ENCODE measurements at places on chromosomes 1 and 21.

- DNase-seq: no peak
These were observed 17.3 kb downstream of the SARS1 start for GRCh38 chr1:109231066-109231465.

DNA sequence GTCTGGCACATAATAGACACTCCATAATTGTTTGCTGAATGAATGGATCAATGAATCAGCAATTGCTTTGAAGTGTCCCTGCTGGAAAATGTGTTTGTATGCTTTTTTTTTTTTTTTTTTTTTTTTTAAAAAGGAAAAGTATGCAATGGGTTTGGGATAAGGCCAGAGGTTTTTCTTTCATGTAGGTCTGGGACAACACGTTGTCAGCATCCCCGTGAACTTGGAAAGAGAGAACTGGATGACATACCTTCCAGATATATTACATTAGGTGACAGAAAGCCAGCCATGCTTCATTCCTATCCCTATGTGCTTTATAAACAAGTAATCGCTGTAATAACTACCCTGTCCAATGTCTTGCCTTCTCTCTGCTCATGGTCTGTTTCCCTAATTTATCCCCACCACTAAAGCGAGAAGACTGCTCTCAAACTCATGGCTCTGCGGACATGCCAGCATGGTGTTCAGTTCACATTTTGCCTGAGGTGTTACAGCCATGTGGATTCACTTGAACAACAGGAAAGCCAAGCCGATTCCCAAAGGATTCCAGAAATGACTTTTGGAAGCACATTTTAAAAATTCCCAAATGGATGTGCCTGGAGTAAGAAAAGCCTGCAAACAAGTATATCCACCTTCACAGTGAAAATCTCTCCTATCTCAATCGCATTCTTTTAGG is 34.8 kb upstream of the GREM2 start:
- DNase-seq: no peak

DNA sequence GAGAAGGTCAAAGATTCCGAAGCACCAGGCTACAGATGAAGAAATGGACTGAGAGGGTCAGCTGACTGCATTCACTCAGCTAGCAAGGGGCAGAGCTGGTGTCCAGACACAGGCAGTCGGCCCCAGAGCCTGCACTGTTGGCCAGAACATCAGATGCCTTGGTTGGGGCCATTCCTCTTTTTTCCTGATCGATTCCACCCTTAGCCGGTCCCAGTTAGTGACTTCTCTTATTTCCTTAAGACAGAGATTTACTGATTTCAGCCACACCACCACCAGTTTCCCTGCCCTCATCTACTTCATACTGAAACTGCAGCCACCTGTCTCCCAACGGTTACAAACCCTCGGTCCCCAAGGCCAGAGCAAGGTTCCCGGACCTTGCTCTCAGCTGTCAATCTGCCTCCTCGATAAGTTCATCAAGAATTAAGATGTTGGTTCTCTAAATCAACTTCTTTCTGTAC is 11.5 kb downstream of the CD58 start:
- DNase-seq: no peak

GRCh38 chr1:196438329-196438728 is 169.9 kb downstream of the KCNT2 start:
- DNase-seq: no peak

DNA sequence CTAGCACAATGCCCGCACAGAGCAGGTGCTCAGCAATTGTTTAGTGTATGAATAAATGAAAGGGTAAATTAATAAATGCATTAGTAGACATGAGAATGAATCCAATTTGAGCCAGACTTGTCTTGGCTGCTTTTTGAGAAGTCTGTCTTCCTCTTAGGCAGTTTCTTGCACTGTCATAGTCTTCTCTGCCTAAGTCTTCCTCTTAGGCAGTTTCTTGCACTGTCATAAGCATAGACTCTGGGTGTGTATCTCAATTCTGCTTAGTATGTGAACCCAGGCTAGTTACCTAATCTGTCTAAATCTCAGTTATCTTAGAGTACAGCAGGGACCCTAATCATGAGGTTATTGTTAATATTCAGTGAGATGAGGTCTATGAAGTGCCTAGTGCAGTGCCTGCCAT is 27.2 kb downstream of the NHLH2 start:
- DNase-seq: no peak

DNA sequence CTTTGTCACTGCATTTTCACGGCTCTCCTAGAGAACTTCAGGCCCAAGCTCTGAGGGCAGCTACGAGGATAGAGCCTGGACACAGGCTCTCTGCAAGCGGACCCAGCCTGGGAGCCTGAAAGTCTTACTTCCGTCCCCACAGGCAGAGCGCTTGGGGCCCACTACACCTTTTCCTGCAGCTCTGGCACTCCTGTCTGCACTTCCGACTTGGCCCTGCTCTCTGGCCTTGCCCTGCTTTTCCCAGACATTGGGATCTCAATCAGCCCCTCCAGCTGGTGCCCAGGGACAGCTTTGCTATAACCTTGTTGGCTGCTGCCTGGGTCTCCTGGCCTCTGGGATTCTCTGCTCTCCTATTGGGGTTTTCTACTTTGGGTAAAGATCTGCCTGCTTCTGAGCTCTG is 27.6 kb downstream of the WNT4 start:
- DNase-seq: no peak

- DNase-seq: no peak
These were observed 3.0 kb upstream of the PPIE start for GRCh38 chr1:39735731-39736130.

DNA sequence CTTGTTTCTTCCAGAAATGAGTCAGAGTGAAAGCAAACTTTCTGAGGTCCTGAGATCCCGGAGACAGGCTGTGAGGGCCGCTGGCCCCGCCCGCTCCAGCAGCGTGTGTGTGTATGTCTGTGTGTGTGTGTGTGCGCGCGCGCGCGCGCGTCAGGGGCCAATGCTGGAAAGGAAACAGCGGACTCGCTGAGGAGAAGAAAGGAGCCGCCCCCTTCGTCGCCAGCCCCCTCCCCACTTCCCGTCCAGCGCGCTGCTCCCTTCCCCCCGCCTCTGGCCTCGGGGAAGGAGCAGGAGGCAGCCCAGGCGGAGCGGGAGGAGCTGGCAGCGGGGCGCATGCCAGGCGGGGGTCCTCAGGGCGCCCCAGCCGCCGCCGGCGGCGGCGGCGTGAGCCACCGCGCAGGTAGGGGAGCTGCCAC is at the start of gene DISC1:
TSS of gene DISC1 (plus strand) at position 256 of the 416 bp plus-strand sequence. CDS start at position 334, 78 bp downstream.
- no peak for DNase-seq

DNA sequence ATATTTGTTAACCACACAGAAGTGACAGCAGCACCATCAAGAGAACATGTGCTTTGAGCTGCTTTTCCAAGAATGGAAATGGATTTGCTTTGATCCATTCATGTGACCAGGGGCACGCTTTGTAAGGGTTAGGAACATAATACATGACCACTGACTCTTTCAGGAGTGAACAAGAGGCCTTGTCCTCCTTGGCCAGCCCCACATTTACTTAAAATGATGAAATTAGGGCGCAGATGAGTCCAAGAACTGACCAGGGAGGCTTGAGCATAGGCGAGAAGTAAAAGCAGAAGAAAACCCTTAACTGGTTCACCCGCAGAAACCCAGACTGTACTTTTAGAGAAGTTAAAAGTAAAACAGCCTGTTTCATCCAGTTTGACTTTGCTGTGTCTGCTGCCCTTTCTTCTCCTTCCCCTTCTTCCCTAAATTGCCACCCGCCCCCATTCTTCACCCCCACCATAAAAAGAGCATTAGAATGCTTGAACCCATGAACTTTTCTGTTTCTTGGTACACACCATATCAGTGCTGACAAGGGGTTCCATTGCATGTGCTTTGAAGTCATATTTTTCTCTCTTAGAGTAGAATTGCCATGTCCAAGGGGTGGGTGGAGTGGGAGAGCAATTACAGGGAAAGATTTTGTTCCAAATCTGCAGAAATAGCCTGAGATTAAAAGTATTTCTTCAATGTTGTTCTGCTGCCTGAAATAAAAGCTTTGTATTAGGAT is 2.6 kb upstream of the GLUL start:
- no peak for DNase-seq

GRCh38 chr1:219514728-219515127 is 98.2 kb downstream of the ZC3H11B start:
- DNase-seq: no peak

DNA sequence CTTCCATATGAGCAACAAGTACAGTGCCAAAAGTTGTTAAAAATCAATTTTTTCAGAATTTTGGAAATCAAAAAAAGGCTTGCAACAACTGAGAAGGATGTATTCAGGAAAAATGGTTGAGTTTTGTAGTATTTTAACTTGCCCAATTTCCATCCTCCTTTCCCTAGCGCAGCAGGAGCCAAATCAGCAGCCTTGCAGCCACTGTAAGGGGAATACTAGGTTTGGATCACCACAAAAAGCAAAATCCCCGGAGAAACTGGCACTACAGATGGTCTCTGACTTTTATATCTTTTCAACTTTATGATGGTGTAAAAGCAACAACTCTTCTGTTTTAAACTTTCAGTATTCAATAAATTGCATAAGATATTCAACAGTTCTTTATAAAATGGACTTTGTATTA is 17.9 kb downstream of the DBT start:
- no peak for DNase-seq

GRCh38 chr1:220889333-220889732 is 10.1 kb downstream of the HLX start:
- no peak for DNase-seq

- DNase-seq: no peak
These were observed 240.9 kb downstream of the CAMTA1 start for GRCh38 chr1:7026169-7026568.

- no peak for DNase-seq
These were observed 41.7 kb downstream of the SLC30A1 start for GRCh38 chr1:211537253-211537652.

DNA sequence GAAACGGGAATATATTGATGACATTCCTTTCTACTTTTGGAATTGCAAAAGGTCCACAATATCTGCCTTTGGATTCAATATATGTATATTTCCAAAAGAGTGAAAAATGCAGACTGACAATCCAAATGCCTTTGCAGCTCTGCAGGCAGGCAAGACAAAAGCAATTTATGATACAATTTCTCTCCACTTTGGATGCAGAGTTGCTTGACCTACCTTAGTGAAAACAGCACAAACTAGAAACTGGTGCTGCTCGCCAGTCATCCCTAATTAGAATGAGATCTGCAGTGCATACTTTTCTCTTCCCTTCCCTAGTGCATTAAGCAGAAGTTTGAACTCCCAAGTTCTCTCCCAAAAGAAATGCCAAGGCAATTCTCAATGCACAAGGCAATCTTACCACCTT is 56.8 kb downstream of the KIAA0319L start:
- no peak for DNase-seq

GRCh38 chr1:2504225-2504948 is 22.0 kb downstream of the PANK4 start:
- no peak for DNase-seq

DNA sequence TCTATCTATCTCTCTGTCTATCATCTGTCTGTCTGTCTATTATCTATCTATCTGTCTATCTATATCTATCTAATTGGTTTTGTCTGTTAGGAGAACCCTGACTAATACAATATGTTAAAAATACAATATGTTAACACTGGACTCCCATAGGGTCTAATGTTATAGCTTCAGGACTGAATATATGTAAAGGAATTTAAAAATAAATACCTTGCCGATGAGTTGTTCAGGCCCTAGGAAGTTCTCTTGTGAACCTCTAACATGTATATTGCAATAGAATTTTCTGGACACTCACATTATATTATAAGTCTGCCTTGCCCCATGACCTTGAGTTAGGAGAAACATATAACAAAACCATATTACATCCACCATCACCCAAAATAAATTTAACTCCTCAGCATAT is 900.6 kb downstream of the NCAM2 start:
- DNase-seq: no peak

GRCh38 chr1:167496797-167497619 is 21.3 kb downstream of the CD247 start:
- DNase-seq: no peak

- no peak for DNase-seq
These were observed 6.1 kb downstream of the SMG5 start for GRCh38 chr1:156276532-156276931.

DNA sequence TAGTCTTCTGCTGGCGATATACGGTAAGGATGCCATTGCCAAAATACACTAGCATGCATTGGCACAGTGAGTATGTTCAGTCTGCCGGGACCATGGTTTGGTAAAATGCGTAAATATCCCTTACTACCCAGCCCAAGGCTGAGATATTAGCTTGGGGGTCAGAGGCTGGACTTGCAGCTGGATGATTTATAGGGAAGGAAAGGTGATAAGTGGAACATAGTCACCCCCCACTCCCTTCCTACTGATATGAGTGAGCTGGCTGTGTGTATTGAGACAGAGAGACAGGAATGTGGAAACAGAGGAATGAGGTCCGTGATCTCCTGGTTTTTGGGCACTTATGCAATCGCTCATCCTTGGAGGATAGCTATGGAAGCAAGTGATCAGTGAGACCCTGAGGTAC is 642.8 kb downstream of the KCNT2 start:
- DNase-seq: no peak

DNA sequence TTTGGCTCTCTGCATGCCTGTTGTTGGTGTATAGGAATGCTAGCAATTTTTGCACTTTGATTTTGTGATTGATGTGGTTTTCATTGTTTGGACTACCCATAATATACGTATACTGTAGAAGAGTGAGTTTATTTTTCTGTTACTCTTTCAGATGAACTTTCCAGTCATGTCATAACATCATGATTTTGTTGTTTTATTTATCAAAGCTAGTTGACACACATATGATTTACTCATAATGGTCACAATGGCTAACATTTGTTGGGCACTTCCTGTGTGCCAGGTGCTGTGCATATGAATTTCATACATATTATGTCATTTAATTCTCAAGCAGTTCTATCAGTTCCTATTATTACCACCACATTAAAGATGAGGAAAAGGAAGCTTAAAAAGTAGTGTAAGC is 98.1 kb upstream of the GUCA2B start:
- DNase-seq: no peak

DNA sequence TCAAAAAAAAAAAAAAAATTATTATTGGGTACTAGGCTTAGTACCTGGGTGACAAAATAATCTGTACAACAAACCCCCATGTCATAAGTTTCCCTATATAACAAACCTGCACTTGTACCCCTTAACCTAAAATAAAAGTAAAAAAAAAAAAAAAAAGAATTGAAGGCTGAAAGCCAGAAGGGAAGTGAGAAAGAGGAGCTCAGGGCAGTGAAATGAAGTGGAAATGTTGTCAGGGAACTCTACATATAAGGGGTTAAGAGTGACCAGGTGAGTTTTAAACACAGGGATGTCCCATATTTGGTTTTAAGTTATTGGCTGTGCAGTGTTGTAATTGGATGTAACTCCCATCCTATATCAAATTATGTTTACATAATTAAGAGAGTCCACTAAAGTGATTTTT is 85.7 kb upstream of the ABCD3 start:
- DNase-seq: no peak

GRCh38 chr1:43358121-43358745 is 548 bp upstream of the CDC20 start:
- DNase-seq: no peak

DNA sequence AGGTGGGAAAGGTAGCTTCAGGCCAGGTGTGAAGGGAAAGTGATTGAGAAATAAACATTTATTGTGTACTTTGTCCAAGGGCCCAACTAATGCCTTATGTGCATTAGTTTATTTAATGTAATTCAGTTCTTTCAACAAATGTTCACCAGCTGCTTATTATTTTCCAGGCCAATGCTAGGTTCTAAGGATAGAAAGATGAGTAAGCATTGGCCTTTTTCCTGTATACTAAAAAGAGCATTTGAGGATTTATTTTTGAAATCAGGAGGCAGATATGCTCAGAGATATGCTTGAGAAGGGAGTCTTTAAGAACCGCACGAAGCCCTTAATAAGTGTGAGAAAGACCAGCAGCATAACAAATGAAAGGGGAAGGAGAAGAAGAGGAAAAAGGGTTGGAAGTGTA is 32.0 kb downstream of the CLCA1 start:
- no peak for DNase-seq

All from activated CD4-positive, CD25-positive, alpha-beta regulatory T cell (primary cell).